ENCODE measurements at places on chromosomes 1 and 21.

DNA sequence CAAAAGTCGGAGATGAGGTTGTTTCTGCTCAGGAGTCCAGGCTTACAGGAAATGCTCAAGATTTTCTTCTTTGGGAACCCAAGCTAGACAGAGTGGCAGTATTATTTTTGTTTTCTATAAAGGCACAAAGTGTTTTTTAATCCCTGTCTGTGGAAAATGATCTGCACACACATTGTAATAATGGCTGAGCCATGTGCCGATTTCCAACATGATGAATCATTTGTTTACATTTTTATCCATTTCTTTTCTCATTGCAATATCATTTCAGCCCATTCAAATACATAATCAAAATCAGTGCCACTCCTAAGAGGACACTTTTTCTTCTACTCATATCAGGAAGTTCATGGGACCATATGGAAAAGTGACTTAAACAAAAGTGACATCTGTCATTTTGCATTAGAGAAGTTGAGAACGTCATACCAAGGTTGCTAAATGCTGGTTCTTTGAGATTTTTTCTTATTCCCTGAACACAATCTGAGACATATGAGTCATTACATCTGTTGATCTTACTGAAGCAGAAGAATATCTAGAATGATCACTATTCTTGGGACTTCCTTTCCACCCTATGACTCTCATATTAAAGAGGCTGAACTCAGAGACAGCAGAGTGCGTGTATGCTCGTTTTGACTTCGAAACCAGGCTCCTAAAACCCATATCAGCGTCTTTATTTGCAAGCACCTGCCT lies 44.9 kb downstream of the ACTA1 start:
- DNase-seq, result no peak

DNA sequence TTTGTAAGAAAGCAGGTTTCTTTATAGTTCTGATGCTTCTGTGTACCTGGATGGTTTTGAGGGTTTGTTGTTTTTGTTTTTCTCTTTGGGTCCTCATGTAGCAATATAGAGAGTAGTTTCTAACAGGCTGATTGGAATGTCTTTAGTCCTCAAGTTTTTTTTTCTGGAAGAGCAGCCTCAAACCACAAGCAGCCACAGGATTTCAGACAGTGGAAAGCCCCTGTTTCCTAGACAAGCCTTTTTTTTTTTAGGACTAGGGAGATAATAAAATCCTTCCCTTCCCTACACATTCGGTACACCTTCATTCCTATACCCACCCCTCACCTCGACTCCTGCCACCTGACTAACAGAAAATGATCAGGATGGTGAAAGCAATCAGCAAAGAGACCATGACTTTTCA lies 47.6 kb downstream of the ACP6 start:
- peak; percentile 60 for DNase-seq

- DNase-seq, result no peak
These were observed 15.1 kb downstream of the METTL13 start for GRCh38 chr1:171796592-171796991.

DNA sequence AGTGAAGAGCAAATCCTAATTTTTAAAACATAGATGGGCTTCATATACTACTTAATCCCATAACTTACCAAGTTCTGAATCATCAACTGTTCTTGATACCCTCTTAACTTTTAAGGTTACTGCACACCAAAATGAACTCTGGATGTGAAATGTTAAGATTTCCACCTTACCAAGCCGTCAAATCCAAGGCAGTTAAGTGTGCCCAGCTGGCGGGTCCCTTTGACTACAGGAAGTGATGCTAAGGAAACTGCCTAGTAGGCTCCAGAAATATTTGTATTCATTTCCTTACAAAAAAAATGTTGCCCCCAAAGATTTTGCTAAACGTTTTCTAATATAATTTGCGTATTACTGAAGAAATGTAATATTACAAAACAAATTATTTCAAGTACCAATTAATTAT lies 10.7 kb downstream of the NRIP1 start:
- DNase-seq, result no peak

GRCh38 chr21:14353726-14354125 lies 29.2 kb downstream of the HSPA13 start:
- DNase-seq, result no peak

DNA sequence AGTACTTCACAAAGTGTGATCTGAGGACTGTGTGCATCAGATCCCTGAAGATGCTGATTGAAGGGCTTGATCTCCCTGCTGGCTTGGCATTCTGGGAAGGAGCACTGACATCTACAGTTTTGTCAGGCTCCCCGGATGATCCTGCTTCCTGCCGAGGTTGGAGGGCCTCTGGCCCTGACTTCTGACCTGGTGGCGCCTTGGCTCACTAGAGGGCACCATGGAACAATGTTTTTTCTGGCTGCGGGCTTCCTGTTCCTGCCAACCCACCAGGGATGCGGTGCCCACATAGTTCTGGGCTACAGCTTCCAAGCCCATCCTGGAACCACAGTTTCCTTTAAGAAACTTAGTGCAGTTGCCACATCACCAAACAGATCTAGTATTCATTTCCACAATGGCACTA lies 38.8 kb upstream of the RASAL2 start:
- DNase-seq, result peak; percentile 48

GRCh38 chr1:226034482-226034881 lies 28.0 kb upstream of the H3-3A start:
- DNase-seq, result peak; percentile 56

DNA sequence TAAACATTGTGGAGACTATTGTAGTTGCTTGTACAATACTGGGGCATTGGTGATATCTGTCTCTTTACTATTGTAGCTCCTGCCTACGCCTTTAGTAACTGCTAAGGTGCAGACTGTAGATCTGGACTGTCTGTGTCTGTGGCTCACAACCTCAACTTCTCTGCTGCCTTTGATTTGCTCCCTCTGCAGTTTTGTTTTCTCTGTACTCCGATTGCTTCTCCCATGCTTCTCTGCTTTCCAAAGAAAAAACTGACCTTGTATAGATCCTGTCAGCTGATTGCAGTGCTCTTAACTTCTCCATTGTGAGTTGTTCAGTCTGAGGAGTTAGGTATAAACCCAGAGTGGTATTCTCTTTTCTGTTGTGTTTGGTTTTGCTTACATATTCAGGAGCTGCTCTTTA lies 15.3 kb downstream of the MAGI3 start:
- DNase-seq, result peak; percentile 25

GRCh38 chr21:33897098-33897497 lies 18.5 kb downstream of the ATP5PO start:
- no peak for DNase-seq

GRCh38 chr1:176165573-176165972 lies 41.5 kb downstream of the COP1 start:
- peak; percentile 20 for DNase-seq

DNA sequence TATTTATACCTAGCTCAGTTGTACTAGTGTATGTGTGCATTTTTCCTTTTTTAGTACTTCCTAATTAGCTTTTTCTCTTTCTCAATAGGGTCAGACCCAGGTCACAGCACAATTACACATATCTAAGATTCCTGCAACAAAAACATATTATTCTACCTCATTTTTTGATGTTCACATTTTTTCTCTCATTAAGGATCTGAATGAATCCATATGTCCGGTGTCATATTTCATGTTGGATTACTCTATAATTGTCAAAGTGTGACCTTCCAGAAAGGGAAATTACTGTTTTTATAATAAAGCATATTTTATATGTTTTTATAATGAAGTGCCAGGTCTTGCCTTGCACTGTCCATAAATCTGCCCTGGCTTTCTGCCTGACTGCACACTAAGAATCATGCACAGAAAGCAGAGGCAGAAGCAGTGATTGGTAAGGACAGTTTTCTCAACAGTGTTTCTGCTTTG lies 143.7 kb downstream of the KCNT2 start:
- peak; percentile 38 for DNase-seq

- DNase-seq, result peak; percentile 11
These were observed 748 bp upstream of the ATP6V0B start for GRCh38 chr1:43973981-43974442.

DNA sequence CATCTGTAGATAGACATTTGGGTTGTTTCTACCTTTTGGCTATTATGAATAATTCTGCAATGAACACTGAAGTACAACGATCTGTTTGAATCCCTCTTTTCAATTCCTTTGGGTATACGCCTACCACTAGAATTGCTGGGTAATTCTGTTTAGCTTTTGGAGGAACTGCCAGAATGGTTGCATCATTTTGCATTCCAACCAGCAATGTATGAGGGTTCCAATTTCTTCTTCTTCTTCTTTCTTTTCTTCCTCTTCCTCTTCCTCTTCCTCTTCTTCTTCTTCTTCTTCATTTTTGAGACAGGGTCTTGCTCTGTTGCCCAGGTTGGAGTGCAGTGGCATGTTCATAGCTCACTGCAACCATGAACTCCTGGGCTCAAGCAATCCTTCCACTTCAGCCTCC lies 13.8 kb upstream of the THEM5 start:
- DNase-seq, result no peak

DNA sequence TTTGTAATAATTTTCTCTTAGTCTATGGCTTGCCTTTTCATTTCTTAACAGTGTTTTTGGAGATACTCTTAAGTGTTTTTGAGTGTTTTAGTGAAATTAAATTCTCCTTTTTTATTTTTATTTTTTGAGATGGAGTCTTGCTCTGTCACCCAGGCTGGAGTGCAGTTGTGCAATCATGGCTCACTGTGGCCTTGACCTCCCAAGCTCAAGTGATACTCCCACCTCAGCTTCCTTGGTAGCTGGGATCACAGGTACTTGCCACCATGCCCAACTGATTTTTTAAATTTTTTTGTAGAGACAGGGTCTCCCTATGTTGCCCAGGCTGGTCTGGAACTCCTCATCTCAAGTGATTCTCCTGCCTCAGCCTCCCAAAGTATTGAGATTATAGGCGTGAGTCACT lies 240.3 kb downstream of the PLPP3 start:
- no peak for DNase-seq

GRCh38 chr1:89098857-89099256 lies 27.1 kb downstream of the GBP2 start:
- no peak for DNase-seq

DNA sequence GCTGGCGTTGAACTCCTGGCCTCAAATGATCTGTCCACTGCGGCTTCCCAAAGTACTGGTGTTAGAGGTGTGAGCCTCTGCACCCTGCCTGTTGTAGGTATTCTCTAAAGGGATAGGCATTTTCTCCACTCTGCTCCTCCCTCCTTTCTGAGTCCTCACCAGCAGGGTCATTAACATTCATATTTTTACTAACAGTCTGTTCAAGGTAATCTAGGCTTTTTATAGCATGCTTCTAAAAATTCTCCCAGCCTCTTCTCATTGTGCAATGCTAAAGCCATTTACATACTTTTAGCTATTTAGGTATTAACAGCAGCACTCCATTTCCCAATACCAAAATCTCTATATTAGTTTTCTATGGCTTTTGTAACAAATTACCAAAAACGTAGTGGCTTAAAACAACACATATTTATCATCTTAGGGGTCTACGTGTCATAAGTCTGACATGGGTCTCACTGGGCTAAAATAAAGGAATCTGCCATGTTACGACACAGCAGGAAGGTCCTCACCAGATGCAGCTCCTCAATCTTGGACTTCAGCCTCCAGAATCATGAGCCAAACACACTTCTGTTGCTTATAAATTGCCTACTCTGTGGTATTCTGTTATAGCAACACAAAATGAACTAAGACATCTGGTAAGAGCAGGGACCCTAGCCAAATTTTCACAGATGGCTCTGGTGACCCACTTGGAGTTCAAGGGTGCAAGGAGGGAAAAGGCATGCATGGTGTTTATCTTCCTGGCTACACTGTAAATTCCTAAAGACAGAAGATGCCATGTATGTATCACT lies 2.9 kb upstream of the SLC2A7 start:
- DNase-seq, result peak; percentile 33

GRCh38 chr1:90707363-90707710 lies 9.8 kb downstream of the BARHL2 start:
- peak; percentile 39 for DNase-seq

DNA sequence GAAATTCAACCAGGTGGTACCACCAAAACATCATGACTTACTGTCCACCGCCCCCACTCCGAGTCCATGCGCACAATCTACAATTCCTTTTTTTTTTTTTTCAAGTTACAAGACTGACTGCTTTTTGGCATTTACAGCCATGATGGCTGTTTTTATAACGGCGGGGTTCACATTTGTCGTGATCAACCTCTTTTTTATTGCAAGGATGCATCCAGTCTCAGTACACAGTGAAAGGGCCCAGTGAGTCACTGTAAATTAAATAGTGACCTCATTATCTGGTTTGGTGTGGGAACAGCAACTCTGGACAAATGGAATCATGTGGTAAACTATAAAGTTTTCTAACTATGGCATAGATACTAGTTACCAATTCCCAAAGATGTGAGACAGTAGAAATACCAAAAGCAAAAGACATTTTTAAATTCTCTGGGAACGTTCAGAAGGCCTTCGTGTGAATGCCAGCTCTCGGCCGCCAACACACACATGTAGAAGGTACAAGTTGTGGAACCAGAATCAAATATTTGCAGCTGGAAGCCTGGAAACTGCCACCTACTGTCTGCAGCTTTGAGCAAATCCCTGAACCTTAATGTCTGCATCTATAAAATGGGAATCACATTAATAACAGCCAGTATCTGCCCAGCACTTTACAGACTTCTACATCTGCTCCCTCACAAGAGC lies 4.9 kb downstream of the GLIS1 start:
- DNase-seq, result peak; percentile 40

- DNase-seq, result peak; percentile 70
These were observed 71.7 kb upstream of the ANGPTL1 start for GRCh38 chr1:178942285-178943198.

DNA sequence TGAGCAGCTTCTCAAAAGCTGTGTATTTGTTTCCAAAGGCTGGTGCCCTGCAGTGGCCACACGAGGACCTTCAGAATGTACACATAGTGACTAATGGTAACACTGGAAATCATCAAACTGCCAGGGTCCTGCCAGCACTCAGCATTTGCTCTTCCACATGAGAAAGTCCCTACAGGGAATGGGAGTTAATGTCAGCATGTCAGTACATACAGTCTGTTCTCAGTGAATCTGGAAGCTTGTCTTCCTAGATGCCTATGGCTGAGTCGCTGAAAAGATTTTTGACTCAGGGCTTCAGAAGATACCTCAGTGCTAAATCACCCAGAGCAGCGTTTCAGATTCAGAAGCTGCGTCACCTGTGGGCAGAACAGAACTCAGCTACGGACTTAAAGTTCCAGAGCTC lies 108.2 kb downstream of the CDC7 start:
- DNase-seq, result peak; percentile 62

GRCh38 chr1:151655371-151655770 lies 43.5 kb downstream of the SNX27 start:
- no peak for DNase-seq

DNA sequence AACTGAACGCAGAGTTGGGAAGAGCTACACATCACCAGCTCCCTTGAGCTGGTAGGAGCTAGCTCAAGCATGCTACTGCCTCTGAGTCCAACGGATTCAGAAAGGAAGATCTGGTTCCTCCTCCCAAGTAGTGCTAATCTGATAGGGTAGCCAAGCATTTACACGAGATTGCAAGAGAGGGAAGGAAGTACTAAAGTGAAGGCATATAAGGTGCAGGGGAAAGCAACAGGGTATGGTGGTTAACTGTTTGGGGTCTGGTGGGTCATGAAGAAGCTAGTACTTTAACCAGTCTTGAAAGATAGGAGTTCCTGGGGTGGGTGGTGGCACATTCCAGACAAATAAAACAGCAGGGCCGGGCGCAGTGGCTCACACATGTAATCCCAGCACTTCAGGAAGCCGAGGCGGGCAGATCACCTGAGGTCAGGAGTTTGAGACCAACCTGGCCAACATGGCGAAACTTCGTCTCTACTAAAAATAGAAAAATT lies 20.2 kb upstream of the ZNF436 start:
- DNase-seq, result no peak
